Right hindlimb (tissue), 1 donor: ENCODE measurements at places on chromosomes 1 and 21.

GRCh38 chr1:935751-936231 is 12.1 kb downstream of the SAMD11 start:
- DNase-seq: peak; percentile 65

DNA sequence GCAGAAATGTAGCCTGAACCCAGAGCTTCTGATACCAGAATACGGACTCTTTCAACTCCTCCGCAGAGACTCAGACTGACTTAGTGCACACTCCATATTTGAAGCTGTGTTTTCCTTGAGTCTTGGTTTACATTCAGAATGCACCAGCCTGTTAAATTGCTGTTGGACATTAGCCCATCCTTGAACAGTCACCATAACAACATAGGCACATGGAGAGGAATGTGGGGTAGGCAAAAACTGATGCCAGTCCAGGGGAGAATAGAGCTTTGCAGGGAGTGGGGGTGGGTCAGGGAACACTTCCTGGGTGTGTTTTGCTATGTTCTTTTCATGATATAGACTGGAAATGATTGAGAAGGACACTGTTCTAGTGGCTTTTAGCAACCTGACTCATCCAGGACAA is 76.3 kb upstream of the CACNA1E start:
- DNase-seq: no peak

- DNase-seq: peak; percentile 58
Measured at GRCh38 chr1:39609618-39610331, 29.7 kb downstream of the HEYL start.

- DNase-seq: no peak
Measured at GRCh38 chr1:246781212-246781611, 57.0 kb downstream of the SCCPDH start.

DNA sequence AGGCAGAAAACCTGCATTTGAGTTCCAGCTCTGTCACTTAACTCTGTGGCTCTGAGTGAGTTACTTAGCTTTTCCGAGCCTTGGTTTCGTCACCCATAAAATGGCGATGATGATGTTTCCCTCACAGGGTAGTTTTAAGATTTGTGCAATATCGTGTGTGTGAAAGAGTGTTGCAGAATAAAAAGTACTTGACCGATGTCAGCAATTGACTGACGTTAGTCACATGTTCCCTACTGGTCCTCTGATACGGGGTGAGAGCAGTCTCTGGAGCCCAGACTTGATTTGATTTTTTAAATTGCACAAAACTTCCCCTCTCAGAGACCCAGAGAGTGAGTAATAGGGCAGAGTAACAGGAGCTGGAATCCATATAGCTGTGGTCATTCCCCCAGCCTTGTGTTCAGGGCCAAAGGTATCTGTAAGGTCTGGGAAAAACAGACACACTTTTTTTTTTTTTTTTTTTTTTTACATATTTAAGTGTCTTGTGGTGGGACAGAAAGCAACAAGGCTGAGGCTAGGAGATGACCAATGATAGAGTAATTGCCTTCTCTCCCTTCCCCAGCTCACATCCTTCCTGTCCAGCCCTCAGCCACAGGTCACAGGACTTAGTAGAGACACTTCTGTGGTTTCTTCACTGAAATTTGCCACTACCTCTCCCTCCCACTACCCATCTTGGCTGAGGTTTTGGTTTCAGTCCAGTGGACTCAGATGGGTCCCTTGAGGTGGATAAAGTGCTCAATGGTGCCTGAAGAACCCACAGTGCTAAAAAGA is 2.0 kb downstream of the FCER1G start:
- DNase-seq: no peak

GRCh38 chr1:24384251-24385090 is 29.1 kb downstream of the STPG1 start:
- DNase-seq: no peak

DNA sequence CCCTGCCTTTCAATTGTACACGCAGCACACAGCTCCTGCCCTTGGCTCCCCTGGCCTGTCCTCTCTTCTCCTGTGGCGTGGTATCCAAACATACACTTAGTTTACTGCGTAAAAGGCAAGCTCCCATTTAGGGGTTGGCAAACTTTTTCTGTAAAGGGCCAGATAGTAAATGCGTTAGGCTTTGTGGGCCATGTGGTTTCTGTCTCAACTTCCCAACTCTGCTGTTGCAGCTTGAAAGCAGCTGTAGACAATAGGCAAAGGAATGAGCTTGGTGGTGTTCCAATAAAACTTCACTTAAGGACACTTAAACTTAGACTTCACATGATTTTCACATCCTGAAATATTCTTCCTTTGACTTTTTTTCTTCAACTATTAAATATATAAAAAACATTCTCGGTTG is 63.3 kb downstream of the RHOU start:
- DNase-seq: no peak

GRCh38 chr21:42317341-42317741 is 2.1 kb upstream of the TFF3 start:
- no peak for DNase-seq

- DNase-seq: peak; percentile 9
Measured at GRCh38 chr1:227742738-227743715, 7.8 kb downstream of the SNAP47 start.

GRCh38 chr1:87765681-87766070 is 437.0 kb downstream of the LMO4 start:
- no peak for DNase-seq

DNA sequence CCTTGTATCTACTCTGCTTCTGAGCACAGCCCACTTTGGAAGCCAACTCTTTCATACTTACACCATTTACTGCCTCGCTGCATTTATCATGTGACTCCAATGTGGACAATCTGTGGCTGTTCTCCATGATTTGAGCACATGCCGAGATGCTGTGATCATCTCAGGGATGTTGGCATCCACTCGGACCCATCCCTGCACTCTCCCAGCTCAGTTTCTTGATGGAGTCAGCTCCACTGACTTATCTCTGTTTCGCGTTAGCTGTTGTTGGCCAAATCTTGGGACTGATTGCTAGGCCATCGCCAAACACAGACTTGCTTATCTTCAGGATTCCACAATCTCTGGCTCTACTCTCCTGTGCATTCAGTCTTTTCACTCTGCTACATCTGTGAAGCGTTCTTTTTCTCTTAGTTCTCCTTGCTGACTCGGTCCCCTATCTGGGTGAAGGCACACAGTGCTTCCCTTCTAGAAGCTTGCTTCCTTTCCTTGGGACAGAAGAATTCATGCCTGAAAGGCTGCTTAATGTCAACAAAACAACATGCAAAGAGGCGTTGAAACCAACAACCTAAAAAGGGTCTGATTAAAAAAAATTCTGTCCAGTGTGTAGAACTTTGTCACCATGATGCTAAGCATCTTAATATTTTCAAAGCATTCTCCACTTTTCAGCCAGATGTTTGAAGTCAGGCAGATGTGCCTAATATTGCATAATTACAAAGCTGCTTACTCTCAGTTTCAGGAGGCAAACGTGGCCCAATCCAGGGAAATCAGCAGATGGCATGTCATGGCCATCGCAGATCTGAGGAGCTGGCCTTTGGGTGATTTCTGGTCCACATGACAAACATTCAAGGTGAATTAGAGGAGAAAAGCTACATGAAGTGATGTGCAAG is 120.7 kb downstream of the NGF start:
- no peak for DNase-seq

DNA sequence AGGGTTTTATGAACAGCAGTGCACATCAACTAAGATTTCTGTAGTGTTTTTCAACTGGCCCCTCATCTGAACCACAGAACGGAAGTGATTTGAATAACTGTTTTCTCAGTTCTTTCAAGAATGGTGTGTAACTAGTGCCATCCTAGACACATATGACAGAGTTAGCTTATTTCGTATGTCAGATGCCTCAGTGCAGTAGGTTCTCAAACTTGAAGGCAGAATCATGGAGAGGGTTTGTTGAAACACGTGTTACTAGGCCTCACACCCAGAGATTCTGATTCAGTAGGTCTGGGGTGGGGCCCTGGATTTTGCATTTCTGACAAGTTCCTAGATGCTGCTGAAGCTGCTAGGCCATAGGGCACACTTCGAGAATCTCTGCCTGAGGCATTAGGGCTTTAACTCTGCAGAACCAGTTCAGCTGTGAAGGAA is 49.0 kb downstream of the SCCPDH start:
- no peak for DNase-seq

DNA sequence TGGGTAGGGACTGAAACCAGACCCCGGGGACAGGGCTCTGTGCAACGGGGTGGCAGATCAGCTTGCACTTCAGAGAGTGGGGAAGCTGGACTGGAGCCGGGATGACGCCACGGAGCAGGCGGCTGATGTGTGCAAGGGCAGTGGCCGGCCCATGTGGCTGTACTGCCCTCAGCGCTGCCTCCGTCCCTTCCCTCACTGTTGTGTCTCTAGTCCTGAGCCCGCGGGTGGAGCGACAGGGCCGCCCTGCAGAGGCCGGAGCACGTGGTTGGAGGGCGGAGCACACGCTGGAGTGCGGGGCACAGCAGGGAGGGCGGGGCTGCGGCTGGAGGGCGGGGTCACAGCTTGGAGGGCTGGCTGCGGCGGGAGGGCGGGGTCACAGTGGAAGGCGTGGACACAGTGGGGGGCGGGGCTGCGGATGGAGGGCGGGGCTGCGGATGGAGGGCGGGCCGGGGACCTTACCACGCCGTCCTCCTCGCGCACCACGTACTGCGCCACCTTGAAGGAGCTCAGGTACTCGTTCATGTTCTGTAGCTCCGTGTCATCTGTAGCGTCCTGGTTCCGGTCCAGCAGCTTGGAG is 52.4 kb downstream of the CHD5 start:
- peak; percentile 73 for DNase-seq

GRCh38 chr1:196680107-196680506 is 28.3 kb downstream of the CFH start:
- DNase-seq: no peak

DNA sequence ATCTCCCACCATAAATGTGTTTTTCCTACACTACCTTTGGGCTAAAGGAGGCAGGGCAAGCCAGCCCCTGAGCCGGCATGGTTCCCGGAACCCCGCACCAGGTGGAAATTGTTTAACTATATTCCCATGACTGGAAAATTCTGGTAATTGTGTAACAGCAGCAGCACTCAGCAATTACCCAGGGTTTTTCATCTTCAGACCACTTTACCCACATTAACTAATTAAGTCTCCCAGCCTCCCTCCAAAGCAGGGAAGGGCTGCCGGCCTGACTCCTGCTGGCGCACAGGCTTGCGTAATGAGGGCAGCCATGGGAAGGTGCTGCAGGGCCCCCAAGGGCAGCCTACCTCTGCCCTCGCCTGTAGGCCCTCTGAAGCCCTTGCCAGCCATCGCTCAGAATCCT is 140.7 kb upstream of the VAMP3 start:
- DNase-seq: no peak

DNA sequence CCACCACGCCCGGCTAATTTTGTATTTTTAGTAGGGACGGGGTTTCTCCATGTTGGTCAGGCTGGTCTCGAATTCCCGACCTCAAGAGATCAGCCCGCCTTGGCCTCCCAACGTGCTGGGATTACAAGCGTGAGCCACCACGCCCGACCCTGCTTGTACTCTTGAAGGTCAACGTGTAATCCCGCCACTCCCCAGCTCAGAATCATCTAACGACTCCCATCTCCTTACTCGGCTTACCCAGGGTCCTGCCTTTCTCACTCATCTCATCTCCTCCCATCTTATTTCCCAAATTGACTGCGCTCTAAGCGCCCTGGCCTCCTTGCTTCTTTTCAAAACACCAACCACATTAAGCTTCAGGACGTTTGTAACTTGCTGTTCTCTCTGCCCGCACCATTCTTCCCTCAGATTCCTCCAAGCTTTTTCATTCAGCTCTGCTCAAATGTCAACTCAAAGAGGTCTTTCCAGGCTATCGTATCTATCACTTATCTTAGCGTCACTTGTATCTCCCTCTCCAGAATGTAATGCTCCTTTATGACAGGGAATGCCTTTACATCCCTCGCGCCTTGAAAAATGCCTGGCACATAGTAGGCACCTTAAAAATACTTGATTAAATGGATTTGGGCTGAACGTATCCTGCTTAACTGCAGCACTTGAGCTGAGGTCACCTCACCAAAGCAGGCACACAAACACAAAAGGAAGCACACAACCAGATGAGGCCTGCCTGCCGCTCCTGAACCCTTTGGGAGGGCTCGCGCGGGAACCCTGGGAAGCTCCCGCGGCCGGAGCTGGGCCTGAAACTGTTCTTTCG is 1.4 kb upstream of the USP1 start:
- DNase-seq: peak; percentile 38

GRCh38 chr1:89125913-89126580 is at the start of gene GBP2:
Gene GBP2 (minus strand): TSS chr1:89126114. CDS start chr1:89121966, 4,148 bp downstream.
- DNase-seq: no peak

DNA sequence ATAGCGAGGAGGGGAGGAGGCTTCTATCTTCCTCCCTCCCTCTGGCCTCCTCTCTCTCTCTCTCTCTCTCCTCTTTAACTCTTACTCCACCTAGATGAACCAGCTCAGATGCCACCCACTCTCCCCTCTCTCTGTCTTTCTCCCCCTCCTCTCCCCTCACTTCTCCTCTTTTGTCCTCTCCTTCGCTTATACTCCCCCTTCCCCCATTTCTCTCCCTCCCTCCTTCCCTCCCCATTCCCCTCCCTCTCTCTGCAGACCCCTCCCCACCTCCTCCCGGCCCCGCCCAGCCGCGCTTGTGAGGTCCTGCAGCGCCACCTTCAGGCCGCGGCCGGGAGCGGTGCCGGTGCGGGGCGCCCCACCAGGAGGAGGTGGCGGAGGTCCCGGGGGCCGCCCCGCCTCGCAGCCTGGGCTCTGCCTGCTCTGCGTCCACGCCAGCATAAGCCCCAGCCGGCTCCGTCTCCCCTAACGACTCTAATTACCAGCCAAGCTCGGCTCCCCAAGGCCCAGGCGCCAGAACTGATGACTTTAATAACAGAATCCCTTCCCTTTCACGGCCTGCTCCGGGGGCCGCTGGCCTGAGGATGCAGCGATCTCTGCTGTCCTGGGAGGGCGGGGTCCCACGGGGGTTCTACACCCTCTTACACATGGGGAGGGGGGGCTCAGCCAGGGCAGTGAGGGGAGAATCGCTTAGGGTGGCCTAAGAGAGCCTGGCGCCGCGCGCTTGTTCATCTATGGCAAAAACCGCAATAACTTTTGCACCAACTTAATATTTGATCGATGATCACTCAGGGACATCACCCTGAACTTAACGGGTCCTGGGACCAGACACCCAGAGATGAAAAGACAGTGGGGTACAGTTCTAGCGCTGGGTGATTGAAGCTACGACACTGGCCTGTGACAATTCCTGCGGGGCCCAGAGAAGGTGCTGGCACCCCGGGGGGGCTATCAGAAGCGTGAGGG is 637.3 kb downstream of the MATN1 start:
- DNase-seq: peak; percentile 73
